ENCODE measurements at places on chromosomes 7 and 10.

DNA sequence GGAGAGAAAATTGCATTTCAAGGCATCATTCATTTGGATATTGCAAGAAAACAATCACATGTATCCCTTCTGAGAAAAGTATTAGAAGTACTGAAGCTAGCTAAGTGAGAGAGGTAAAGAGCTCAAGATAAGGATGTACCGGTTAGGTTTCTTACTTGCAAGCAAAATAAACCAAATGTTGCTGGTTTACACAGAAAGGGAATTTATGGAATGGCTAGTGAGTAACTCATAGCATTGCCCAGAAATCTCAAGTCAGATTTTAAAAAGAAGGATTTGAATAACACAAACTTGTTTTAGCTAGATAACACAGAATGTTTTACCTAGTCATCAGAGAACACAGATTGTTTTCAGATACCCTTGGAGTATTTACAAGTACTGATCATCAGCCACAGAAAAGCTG is 30.6 kb downstream of the KLHL7 start:
- no peak for DNase-seq

- DNase-seq: no peak
Measured at GRCh38 chr10:95263864-95264226, 27.0 kb downstream of the PDLIM1 start.

GRCh38 chr7:1192171-1192676 is 32.2 kb upstream of the ZFAND2A start:
- no peak for DNase-seq

GRCh38 chr7:35695473-35695850 is 527 bp upstream of the HERPUD2 start:
- no peak for DNase-seq

GRCh38 chr10:7664707-7665106 is 2.1 kb downstream of the ITIH5 start:
- DNase-seq: no peak

- no peak for DNase-seq
Measured at GRCh38 chr10:5654218-5654755, 12.1 kb downstream of the ASB13 start.

DNA sequence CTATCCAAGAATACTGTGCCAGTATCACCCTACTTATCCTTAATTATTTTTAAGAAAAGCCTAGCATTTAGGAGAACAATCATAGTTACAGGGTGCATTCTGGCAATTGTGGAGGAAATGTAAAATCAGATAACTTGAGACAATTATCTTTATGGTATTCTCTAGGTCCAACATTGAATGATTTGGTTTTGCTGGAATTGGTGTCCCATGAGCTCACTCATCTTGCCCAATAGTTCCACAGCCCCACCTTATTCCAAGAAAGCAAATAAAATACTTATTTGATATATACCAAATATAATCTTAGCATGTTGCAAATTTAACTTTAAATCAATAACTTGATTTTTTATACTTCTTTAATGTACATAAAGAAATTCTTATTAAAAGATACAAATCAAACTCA is 65.3 kb downstream of the DGKB start:
- no peak for DNase-seq

- DNase-seq: no peak
Measured at GRCh38 chr10:10828623-10829022, 189.0 kb upstream of the CELF2 start.

- DNase-seq: no peak
Measured at GRCh38 chr7:28329661-28330363, 82.5 kb upstream of the CREB5 start.

DNA sequence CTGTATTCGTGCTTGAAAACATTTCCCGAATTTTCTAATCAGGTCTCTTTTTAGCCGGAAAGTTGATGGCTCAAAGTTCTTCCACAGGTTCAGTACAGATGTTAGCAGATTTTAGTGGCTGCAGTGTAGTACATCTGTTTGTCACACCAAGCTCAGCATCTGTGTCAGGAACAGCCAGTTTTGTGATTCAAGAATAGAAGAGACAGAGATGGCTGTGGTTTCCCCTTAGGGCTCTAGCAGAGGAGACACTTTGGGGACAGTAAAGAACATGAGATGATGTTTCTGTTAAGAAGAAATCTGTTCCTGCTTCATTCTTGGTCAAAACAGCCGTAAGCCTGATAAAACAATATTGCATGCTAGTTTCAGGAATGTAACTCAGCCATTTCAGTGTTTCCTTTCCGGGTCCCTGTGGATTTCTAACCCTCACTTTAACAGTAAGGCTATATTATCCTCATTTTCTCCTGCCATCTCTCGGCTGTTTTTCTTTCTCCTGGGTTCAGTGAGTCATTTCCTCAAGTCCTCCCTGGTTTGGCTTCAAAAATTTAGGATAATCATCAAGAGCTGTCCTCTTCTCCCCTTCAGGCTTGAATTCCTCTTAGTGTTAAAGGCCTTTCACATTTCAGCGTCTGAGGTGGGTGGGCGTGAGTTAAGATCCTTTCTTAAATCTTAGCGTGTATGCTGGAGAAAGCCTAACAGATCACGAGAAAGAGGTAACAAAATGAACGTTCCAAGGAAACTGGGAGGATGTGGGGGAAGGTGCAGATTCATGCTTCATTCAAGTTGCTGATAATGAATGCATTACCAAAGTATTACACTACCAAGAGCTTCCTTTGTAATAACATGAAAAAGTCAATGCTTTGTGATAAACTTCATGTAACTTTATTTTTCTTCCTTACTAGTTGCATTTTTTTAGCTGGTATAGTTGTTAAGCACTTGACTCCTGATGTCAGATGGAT is 37.1 kb upstream of the BICC1 start:
- no peak for DNase-seq

DNA sequence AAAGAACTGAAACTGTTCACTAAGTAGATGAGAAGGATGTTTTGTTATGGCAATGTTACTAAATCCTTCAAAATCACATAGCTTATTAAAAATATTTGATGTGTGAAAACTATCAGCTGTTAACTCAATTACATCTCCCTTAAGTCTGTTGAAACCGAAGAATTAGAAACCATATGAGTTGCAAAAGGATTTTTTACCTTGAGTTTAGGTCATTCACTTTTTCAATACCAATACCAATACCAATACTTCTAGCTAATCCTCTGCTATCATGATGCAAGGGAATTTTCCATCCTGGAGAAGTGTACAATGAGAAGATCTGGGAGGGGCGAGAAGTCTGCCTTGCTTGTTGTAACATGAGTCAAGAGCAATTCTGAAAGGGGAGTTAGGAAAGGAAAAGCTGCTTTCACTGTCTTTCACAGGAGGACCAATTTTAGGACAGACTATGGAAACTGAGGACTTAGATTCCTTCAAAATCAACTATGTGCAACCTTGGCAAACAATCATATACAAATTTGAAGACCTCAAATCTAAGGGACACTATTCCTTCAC is 199.7 kb downstream of the IMMP2L start:
- no peak for DNase-seq

DNA sequence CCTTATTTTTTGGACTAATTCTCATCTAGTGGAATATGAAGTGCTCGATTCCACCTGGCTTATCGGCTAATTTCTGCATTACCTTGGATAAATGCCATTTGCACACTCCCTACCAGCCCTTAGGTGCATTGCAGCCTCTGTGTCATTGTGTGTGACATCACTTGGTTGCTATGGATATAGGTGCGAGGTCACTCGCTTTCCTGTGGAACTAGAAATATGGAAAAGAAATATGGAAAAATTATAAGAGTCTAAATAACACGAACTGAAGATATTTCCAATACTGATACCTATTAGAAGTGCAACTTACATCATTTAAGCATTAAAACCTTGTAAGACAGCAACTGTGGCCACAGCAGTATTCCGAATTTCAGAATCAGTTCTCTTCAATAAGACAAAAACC is 2.0 kb downstream of the YWHAG start:
- no peak for DNase-seq

- peak; percentile 28 for DNase-seq
Measured at GRCh38 chr10:101018600-101019439, 12.1 kb downstream of the PDZD7 start.

DNA sequence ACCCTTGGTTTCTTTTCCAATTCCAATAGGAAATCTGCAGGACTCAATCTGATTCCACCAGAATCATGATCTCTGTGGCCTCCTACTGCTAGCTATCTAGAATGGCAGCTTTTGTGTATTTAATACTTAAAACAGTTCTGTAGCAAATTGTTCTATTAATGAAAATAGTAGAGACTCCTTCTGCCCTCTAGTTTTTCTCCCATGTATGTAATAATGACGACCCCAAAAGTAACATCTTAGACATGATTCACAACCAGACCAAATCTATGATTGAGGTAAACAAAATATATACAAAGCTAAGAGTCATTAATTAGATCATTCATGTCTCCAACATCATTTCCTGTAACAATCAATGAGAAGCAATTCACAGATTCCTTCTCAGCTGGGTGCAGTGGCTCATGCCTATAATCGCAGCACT is 259.1 kb upstream of the MKLN1 start:
- DNase-seq: no peak

DNA sequence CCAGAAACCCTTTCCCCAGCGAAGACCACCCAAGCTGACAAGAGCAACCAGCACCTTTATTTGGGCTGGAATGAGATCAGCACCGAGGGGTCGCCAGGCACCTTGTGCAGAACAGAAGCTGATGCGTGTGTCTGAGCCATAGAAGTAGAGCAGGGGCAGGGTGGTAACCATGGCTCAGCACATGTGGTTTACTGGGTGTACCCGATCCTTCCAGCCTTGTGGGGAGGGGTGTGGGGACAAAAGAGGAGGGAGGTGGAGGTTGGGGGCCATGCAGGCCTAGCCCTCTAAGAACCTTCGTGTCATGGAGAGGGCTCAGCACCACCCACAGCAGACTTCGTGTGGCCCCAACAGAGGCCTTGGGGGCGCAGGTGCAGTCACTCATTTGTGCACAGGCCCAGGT is 84.0 kb upstream of the GTF2I start:
- DNase-seq: no peak

- no peak for DNase-seq
Measured at GRCh38 chr10:49293208-49293603, 5.8 kb upstream of the C10orf71 start.

GRCh38 chr7:121313793-121314676 is 14.8 kb upstream of the WNT16 start:
- peak; percentile 87 for DNase-seq

DNA sequence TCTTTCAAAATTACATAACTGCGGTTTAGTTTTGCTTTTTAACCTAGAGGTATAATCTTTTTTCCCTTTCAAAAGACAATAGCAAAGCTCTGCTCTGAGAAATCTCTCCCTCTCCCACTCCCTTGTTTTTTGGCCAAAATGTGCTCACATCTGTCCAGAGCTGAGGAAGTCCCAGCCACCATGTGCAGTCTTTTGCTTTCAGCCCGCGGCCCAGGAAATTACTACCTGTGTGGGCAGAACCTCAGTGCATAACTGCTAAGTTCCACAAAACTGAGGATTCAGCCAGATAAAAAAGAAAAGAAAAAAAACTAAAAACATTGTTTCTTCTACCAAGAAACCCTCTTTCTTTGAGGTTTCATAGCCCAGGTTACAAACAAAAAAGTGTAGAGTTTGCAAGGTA is 115.0 kb upstream of the HGF start:
- DNase-seq: no peak

DNA sequence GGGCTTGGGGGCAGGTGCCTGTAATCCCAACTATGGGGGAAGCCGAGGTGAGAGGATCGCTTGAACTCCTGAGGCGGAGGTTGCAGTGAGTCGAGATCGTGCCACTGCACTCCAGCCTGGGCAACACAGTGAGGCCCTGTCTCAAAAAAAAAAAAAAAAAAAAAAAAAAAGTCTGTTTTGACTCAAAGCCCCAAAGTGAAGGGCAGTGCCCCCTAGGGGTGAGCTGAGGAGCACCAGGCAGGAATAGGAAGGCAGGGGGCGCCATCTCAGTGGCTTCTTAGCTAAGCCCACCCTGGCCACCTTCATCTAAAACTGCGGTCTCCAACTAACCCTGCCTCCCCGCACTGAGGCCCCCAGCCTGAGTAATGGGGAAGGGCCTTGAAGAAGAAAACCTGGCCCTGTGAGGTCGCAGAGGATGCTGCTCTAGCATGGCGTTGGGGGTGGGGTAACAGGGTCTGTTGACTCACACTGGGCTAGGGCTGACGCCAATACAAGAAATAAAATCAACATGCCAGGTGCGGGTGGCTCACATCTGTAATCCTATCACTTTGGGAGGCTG is 9.8 kb downstream of the PODXL start:
- no peak for DNase-seq

- DNase-seq: no peak
Measured at GRCh38 chr10:79238606-79239005, 108.7 kb upstream of the PPIF start.

DNA sequence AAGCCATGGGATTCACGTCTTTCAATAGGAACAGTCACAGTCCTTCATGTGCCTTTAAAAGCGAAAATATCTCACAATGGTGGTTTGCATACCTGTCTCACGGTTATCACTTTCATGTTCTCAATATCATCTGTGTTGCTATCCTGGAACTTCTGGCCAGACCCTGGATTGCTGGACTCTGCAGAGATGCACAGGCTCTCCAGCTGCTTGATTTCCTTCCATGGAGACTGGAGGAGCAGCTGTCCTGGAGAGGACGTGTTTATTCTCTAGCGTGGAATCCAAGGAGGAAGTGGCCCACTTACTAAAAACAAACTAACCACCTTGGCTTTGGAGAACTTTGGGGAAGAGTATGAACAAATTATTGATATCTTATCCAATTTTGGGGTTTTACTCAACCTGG is 16.5 kb downstream of the BTBD16 start:
- no peak for DNase-seq

DNA sequence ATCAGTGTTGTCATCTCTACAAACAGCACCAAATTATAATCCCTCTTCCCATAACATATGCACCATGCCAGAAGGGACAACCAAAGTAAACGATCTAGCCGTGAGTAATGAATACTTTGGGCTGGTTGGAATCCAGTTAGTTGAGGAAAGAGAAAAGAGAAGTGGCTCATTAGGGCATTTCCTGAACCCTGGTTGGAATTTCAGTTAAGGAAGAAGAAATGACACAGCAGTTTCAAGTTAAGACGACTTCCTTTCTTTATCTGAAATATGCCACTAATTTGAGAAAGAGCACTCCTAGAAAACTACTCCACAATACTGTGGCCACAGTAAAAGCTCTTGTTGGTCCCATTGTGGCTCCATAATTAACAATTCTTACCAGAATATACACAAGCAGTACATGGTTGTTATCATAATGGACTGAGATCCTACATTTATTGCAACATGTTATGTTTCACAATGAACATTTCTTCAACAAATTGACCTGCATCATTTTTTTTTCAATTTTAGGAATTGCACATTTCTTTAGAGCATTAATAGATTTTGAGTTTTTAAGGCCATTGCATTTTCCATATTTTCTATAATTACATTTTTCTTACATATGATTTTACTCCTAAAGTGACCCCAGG is at the start of gene TFEC:
Gene TFEC, minus strand, starts transcription at position 113 of the 626 bp plus-strand sequence. CDS start 46,322 bp downstream, outside the sequence.
- DNase-seq: no peak

GRCh38 chr10:49325916-49326783 is 27.2 kb downstream of the C10orf71 start:
- DNase-seq: no peak

DNA sequence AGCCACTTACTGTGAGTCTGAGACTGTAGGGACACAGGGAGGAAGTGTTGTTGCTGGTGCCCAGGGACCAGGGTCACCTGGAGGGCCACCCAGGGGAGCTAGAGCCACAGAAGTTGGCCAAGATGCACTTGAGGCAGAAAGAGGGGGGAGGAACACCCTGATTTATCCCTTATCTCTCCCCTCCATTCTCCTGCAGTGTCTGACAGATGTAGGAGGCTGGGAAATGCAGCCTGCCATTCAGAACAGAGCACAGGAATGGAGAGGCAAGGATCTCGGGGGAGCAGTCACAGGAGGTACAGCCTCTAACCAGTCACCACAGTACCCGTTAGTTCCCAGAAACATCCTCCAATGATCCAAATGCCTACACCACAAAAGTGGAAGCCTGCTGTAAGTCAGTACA is 118.4 kb upstream of the SLC26A5 start:
- no peak for DNase-seq

Data from DMS 273 treated with DMSO at 0.1 percent for 48 hours (cell line).